ENCODE measurements at places on chromosomes 1 and 21.

DNA sequence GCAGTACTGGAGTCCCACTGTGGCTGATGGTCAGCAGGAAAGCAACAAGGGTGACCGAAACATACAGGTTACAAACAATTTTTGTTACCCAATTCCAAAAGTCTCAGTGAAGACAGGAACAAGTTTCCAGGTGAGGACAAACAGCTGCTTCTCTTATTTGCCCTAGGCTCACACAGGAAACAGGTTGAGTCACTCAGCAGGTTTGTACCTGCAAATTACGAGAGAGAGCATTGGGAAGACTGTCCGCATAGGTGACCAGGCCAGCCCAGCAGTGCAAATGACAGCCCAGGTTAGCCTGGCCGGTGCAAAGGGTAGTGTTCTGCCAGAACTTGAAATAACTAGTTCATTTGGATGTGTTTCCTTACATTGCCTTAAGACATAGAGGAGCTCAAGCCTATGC lies 40.0 kb upstream of the DSCAM start:
- no peak for DNase-seq
- H3K4me1 ChIP-seq = no peaks in the 10 kb centered on the region
- H3K27me3 ChIP-seq = no peaks in the 10 kb centered on the region
- H3K27ac ChIP-seq = no peak overlapping the region
- no peak overlapping the region for H3K4me3 ChIP-seq

DNA sequence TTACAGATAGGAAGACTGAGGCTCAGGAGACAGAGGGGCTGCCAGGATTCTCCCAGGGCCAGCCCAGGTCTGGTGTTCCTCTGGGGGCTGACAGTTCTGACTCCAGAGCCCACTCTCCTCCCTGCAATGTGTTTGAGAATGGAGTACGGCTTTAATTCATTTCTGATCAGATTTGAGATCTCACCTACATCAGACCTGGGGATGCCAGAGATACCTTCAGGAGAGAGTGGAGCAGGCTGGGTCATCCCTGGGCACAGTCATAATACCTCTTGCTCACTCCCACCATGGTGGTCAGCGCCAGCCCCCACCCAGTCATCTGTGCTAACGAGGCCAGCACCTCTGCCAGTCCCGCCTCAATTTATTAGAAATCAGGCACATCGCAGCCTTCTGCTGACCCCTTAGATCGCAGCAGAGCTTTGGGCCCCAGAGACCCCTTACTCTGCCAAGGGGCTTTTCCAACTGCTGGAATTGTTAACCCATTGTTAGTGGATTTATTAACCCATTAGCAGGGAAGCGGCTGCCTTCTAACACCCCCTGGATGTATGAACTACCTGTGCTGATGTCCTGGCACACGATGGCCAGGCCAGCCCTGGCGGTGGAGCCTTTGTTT lies 352.1 kb downstream of the MATN1 start:
- no peak overlapping the region for H3K27ac ChIP-seq
- no peak overlapping the region for H3K4me3 ChIP-seq
- no peaks in the 10 kb centered on the region for H3K27me3 ChIP-seq
- no peak for DNase-seq
- H3K4me1 ChIP-seq = no peaks in the 10 kb centered on the region

GRCh38 chr1:186854102-186854501 lies 25.4 kb downstream of the PLA2G4A start:
- H3K4me3 ChIP-seq = no peak overlapping the region
- no peaks in the 10 kb centered on the region for H3K36me3 ChIP-seq
- H3K4me1 ChIP-seq = no peaks in the 10 kb centered on the region
- H3K27me3 ChIP-seq = no peaks in the 10 kb centered on the region
- H3K27ac ChIP-seq = no peak overlapping the region
- no peak for DNase-seq

GRCh38 chr21:35394634-35395369 lies 345.7 kb upstream of the RUNX1 start:
- no peaks in the 10 kb centered on the region for H3K27me3 ChIP-seq
- DNase-seq = no peak
- H3K4me3 ChIP-seq = no peak overlapping the region
- no peak overlapping the region for H3K27ac ChIP-seq
- no peaks in the 10 kb centered on the region for H3K4me1 ChIP-seq

DNA sequence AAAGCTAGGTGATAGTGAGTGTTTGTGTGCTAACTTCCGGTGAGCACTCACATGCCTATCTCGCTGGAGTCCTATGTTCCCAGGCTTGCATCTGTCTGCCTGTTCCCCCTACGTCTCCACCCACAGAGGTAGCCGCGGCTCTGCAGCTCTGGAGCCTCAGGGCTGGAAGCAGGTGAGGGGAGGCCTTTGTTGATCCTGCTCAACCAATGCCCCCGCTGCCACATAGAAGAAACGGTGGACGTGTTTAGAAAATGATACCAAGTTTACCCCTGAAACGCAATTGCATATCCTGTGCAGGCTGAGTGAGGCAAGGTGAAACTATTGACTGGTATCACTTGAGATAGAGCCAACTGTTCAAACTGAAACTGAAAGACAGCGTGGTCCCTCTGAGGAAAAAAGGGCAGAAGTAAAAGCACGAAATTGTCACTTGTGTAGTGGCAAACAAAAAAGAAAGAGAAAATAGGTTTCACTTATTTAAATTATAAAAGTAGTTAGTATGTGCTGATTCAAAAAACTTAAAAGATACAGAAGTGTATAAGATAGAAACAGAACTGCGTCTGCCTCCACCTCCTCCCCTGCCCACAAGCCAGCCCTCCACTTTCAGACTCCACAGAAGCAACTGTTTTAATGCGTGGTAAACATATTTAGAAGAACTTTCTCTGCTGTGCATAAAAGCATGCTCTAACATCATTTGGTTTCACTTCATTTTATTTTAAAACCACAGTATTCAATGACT lies 38.6 kb upstream of the ETS2 start:
- DNase-seq = peak; percentile 69
- H3K27ac ChIP-seq = peak overlapping the region; percentile 72
- H3K36me3 ChIP-seq = no peaks in the 10 kb centered on the region

- H3K27me3 ChIP-seq = no peaks in the 10 kb centered on the region
- no peaks in the 10 kb centered on the region for H3K36me3 ChIP-seq
- H3K27ac ChIP-seq = no peak overlapping the region
- H3K4me1 ChIP-seq = no peaks in the 10 kb centered on the region
- no peak for DNase-seq
Observed at GRCh38 chr1:172514108-172514507, 18.8 kb upstream of the SUCO start.

- peaks cover 34% of the 10 kb centered on the region for H3K4me1 ChIP-seq
- no peaks in the 10 kb centered on the region for H3K36me3 ChIP-seq
- no peak for DNase-seq
- H3K27me3 ChIP-seq = no peaks in the 10 kb centered on the region
- H3K27ac ChIP-seq = peak overlapping the region; percentile 39
- H3K4me3 ChIP-seq = peak overlapping the region; percentile 80
Observed at GRCh38 chr1:167716000-167716271, 5.8 kb upstream of the MPZL1 start.

- no peaks in the 10 kb centered on the region for H3K36me3 ChIP-seq
- H3K27me3 ChIP-seq = no peaks in the 10 kb centered on the region
- no peak overlapping the region for H3K27ac ChIP-seq
- no peak for DNase-seq
- no peak overlapping the region for H3K4me3 ChIP-seq
- H3K4me1 ChIP-seq = no peaks in the 10 kb centered on the region
Observed at GRCh38 chr1:30302858-30303257, 420.5 kb downstream of the MATN1 start.

- H3K36me3 ChIP-seq = no peaks in the 10 kb centered on the region
- no peak overlapping the region for H3K27ac ChIP-seq
- no peak for DNase-seq
- no peak overlapping the region for H3K4me3 ChIP-seq
- peaks cover 9% of the 10 kb centered on the region for H3K4me1 ChIP-seq
- H3K27me3 ChIP-seq = no peaks in the 10 kb centered on the region
Observed at GRCh38 chr1:234176000-234176399, 197.3 kb upstream of the COA6 start.

GRCh38 chr21:45529785-45530422 lies 12.3 kb downstream of the SLC19A1 start:
- no peak for DNase-seq
- peaks cover 14% of the 10 kb centered on the region for H3K4me1 ChIP-seq
- no peak overlapping the region for H3K27ac ChIP-seq
- peaks cover 10% of the 10 kb centered on the region for H3K36me3 ChIP-seq
- H3K4me3 ChIP-seq = no peak overlapping the region

- H3K27me3 ChIP-seq = no peaks in the 10 kb centered on the region
- H3K36me3 ChIP-seq = no peaks in the 10 kb centered on the region
- no peak for DNase-seq
- no peaks in the 10 kb centered on the region for H3K4me1 ChIP-seq
Observed at GRCh38 chr1:27374362-27375086, at the start of gene FCN3. Gene FCN3, minus strand, starts transcription at chr1:27374824. Its CDS starts 6 bp downstream, at chr1:27374818.

DNA sequence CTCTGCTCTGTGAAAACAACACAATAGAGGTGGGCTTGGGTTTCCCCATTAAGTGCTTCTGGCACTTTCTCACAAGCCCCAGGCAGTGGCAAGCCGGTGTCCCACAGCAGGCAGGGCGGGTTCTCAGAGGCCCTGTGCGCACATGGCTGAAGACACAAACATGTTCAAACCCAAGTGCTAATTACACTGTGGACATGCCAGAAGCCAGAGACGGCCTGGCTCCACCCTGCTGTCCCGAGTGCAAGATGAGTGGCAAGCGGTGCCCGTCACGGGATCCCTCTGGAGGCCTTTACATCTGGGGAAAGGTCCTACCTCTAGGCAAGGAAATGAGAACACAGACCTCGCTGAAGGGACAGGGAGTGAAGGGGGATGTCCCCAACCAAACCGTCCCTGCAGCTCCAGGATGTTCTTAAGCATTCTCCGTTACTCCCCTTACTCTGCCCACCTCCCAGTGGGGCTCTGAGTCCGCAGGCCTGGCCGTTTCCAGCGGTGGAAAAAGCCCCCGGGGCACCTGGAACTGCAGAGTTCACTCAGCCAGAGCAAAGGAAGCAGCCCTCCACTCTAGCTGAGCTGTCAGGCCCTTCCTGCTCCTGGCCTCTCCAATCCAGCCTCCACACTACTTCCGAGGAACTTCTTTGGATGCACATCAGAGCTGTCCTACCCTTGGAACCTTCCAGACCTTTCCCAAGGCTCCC lies 57.4 kb downstream of the SLC66A1 start:
- DNase-seq = no peak
- no peaks in the 10 kb centered on the region for H3K4me1 ChIP-seq
- H3K36me3 ChIP-seq = peaks cover 11% of the 10 kb centered on the region
- H3K27me3 ChIP-seq = no peaks in the 10 kb centered on the region
- no peak overlapping the region for H3K27ac ChIP-seq
- H3K4me3 ChIP-seq = no peak overlapping the region

- no peaks in the 10 kb centered on the region for H3K36me3 ChIP-seq
- DNase-seq = no peak
- H3K4me3 ChIP-seq = no peak overlapping the region
- H3K27ac ChIP-seq = no peak overlapping the region
Observed at GRCh38 chr1:215064327-215064726, 18.2 kb upstream of the KCNK2 start.

DNA sequence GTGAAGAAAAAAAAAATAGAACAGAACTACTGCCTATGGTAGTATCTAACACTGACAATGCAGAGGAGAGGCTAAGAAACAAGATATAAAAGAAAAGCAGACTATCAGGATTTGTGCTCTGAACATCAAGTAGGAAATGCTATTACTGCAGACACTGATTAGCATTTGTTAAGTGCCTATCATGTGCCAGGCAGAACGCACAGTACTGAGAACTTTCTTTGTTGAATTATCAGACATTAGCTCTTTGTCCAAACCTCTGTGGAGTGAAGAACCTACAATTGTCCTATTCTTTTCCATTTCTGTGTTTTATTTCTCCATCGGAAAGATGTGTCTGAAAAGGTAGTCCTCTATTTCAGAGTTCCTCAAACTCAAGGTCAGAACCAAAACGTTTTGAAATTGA lies 30.5 kb upstream of the DISP1 start:
- no peak overlapping the region for H3K27ac ChIP-seq
- H3K27me3 ChIP-seq = peaks cover 4% of the 10 kb centered on the region
- no peak overlapping the region for H3K4me3 ChIP-seq
- H3K4me1 ChIP-seq = no peaks in the 10 kb centered on the region
- DNase-seq = no peak

DNA sequence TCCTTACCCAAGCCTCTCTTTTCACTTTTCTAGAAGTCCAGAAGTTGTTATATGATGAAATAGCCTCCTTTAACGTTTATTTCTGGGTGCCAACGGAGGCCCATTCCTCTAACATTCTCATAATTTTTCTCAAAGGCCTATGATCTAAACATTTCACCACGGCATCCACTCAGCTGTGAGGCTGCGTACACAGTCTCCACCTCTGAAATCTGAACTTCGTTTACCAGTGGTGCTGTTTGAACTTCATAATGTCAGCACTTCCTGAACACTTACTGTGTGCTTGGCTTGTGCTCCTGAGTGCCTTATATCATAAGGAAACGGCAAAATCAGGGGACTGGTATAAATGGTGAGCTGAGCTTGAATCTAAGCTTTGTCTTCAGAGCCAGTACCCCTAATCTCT lies 12.0 kb upstream of the RBP7 start:
- no peaks in the 10 kb centered on the region for H3K27me3 ChIP-seq
- DNase-seq = no peak
- H3K4me1 ChIP-seq = no peaks in the 10 kb centered on the region
- H3K27ac ChIP-seq = no peak overlapping the region
- H3K4me3 ChIP-seq = no peak overlapping the region

DNA sequence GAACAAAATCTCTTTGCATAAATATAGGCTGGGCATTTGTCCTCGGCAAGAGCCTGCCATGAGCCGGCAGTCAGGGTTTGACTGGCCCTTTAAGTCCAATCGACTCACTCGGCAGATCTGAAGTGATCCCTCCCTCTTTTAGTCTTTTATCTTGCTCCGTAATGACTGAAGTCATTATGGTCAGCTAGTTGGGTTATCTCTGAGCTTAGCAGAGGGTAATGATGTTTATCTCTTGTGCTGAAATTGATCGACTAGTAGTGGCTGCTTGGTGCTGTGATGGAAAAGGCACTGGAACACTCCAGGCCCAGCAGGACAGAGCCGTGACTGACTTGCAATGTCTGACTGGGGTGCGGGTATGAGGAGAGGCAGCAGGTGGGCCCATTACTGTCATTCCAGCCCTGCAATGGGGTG lies 468 bp upstream of the ABCA4 start:
- no peak overlapping the region for H3K27ac ChIP-seq
- no peak for DNase-seq
- H3K36me3 ChIP-seq = no peaks in the 10 kb centered on the region
- no peaks in the 10 kb centered on the region for H3K27me3 ChIP-seq
- no peaks in the 10 kb centered on the region for H3K4me1 ChIP-seq

DNA sequence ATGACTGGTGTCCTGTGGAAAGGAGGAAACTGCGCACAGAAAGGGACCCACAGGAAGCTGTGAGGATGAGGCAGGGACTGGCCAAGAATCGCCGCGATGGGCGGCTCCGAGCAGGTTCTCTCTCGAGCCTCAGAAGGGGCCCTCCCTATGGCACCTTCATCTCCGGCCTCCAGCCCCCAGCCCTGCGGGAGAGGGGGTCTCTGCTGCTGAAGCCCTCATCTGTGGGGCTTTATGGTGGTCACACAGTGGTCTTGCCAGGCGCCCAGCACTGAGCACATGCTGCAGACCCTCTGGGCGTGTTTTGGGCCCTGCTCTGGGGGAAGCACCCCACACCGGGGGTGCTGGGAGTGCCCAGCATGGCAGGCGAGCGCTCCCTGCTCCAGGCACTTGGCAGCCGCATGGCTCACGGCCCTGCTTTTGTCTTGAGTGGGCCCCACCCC lies 86.6 kb upstream of the ACTRT2 start:
- no peaks in the 10 kb centered on the region for H3K4me1 ChIP-seq
- no peak overlapping the region for H3K27ac ChIP-seq
- no peaks in the 10 kb centered on the region for H3K27me3 ChIP-seq
- H3K36me3 ChIP-seq = no peaks in the 10 kb centered on the region
- DNase-seq = no peak
